Naive thymus-derived CD8-positive, alpha-beta T cell (primary cell): ENCODE measurements at places on chromosomes 1 and 21.

DNA sequence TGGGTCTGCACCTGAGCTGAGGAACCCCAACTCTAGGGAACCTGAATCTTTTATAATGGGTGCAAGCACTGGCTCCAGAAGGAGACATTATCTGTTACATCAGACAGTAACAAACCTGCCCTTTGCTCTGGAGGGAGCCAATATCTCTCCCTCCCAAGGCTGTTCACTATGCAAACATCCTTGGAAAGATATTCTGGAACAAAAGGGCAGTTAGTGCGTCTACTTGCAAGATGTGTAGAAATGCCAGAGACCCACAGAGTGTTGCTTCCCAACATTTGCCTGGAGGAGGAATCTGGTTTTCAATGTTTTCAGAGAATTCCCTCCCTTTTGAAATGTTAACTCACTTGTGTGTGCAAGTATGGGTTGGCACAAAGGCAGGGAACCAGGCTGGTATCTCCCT lies 31.9 kb downstream of the UMODL1 start:
- no peaks in the 10 kb centered on the region for H3K36me3 ChIP-seq
- peaks cover 6% of the 10 kb centered on the region for H3K4me1 ChIP-seq
- no peak overlapping the region for H3K4me3 ChIP-seq
- H3K27ac ChIP-seq, result no peak overlapping the region

DNA sequence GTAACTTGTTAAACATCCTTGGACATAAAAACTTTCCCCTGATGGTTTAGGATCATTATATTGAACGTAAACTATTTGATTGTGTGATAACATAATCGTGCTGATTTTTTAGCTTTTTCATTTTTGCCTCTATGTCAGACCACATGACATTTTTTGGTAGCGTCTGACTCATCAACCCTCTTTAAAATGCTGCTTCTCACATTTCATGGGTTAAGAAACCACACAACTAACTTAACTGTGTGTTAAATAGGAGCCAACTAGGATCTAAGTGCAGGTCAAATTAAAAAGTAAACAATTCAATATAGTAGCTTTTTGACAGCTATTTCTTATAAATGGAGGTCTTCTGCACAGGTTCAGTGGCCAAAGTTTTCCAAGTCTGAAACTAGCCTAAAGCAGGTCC lies 9.8 kb downstream of the BTG3 start:
- H3K27ac ChIP-seq, result no peak overlapping the region
- H3K4me1 ChIP-seq, result peaks cover 8% of the 10 kb centered on the region
- no peak for DNase-seq
- peaks cover 29% of the 10 kb centered on the region for H3K36me3 ChIP-seq

- peaks cover 11% of the 10 kb centered on the region for H3K36me3 ChIP-seq
- H3K27ac ChIP-seq, result peak overlapping the region; percentile 86
- DNase-seq, result no peak
- H3K27me3 ChIP-seq, result no peaks in the 10 kb centered on the region
Observed at GRCh38 chr21:42525029-42525581, 11.5 kb downstream of the SLC37A1 start.

DNA sequence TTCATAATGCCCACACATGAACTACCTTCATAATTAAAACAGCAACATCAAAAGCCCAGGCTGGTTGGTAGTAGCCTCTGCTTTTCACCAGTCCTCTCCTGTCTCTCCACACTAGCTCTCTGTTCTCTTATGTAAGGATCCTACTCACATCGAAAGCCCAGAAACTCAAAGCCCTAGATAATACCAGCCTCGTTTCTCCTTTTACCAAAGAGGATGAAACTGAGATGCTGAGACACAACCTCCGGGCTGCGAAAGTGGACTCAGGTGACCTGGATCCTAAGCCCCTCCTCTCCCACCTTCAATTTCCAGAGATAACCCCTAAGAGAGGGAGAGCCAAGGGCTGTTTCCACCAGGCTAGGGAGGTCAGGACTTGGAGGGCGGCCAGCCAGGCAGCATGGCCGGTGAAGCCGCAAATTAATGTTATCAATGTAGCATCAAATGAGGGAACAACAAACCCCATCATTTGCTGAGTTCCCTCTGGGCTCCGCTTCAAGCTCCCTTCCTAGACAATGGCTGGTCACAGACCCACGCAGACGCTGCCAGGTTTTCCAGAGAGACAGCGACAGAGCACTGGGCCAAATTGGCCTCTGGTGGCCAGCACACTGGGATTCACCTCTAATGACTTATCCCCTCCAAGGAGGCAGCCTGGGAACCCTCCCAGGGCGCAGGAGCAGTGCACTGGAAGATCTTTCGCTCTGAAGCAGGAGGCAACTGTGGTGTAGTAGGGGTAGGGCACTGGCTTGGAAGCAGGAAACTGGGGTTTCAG lies 20.7 kb upstream of the STMN1 start:
- H3K36me3 ChIP-seq, result no peaks in the 10 kb centered on the region
- peaks cover 4% of the 10 kb centered on the region for H3K4me1 ChIP-seq
- H3K27me3 ChIP-seq, result no peaks in the 10 kb centered on the region
- H3K4me3 ChIP-seq, result no peak overlapping the region

DNA sequence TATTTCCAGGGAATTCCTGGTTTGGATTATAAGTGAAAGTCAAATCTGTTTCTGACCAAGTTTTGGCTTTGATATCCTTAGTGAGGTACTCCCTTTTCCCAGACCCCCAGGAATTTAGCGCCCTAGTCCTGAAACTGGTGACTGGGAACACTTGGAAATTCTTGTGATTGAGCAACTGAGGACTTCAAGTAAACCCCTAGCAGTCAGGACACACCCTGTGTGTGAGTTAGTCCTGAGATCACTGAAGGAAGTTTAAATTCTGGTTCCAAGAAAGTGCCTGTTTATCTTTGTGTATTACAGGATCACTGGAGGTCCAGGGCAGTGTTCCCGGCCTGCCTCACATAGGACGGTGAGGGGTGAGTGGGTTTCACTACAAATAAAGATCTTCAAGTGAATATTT lies 95.1 kb upstream of the F3 start:
- no peak overlapping the region for H3K27ac ChIP-seq
- H3K36me3 ChIP-seq, result no peaks in the 10 kb centered on the region
- H3K4me1 ChIP-seq, result no peaks in the 10 kb centered on the region
- H3K27me3 ChIP-seq, result peaks cover 4% of the 10 kb centered on the region
